ENCODE measurements at places on chromosomes 13 and 19. TPM values are rescaled to one million over a fixed set of nuclear protein-coding genes. Genes with fewer than 3 reads are reported as not detected.
A peak's percentile ranks its signal among the peaks of the same experiment; 100 is the strongest.

DNA sequence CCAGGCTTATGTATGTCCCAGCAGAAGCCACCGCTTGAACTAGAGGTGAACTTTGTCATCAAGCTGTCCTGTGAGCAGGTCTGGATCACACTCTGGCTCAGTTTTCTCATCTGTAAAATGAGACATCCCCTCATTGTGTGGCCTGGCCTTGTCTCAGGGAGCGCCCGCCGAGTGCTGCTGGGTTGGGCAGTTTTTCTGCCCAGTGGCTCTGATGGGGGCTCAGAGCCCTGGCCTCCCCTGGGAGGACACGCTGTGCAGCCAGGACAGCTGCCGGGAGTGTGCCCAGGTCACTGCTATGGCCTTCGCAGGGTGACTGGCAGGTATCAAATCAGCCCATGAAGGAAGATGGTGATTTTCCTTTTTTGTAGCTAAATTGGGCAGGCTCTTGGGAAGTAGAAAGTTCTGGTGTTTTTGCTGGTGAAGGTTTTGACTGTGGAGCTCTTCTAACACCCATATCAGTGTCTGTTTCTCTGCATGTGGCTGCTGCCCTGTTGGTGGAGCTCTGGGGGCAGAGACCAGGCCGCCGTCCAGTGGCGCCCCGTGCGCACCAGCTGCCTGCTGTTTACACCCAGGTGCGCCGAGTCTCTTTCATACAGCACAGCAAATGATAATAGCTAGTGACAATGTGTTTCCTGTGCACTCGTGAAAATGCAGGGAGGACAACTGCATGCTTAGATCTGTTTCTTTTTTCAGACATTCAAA is 40.8 kb downstream of the SLC7A9 start:
- H3K36me3 ChIP-seq, result no peaks in the 10 kb centered on the region
- H3K4me3 ChIP-seq, result no peak overlapping the region
- H3K27ac ChIP-seq, result no peak overlapping the region
- no peaks in the 10 kb centered on the region for H3K27me3 ChIP-seq
- no peaks in the 10 kb centered on the region for H3K4me1 ChIP-seq
- DNase-seq, result no peak

- no peaks in the 10 kb centered on the region for H3K4me1 ChIP-seq
- DNase-seq, result peak; percentile 72
- no peaks in the 10 kb centered on the region for H3K27me3 ChIP-seq
- no peaks in the 10 kb centered on the region for H3K36me3 ChIP-seq
- no peak overlapping the region for H3K4me3 ChIP-seq
Measured at GRCh38 chr19:50537769-50538230, 24.1 kb upstream of the ASPDH start.

Gene EBI3
- not detected for total RNA-seq

Gene PRR19
- total RNA-seq, result not detected

Gene BICRA
- total RNA-seq, result 11.9 TPM

All from stomach (tissue), 19 donors.